ENCODE measurements at places on chromosomes 12 and 14. TPM values are rescaled to one million over a fixed set of nuclear protein-coding genes. Genes with fewer than 3 reads are reported as not detected.
A peak's percentile ranks its signal among the peaks of the same experiment; 100 is the strongest.

DNA sequence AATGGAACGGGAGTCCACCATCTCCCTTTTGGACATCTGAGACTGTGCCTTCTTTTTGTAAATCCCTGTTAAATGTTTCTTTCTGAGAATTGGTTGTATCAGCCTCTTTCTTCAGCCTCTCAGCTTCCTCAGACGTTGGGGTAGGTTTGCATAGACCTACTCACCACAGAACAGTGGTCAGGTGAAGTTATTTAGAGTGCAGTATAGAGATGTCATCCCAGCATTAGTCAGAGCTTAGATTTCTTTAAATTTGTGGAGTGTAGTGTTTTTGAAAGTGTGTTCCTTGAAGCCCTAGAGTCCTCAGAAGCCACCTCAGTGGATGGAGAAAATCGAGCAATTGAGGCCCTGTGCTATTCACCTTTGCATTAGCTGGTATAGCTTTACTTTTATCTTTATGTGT, 8.9 kb upstream of the EEA1 start:
- no peak for DNase-seq
- no peak overlapping the region for H3K4me3 ChIP-seq
- no peaks in the 10 kb centered on the region for H3K27me3 ChIP-seq
- H3K4me1 ChIP-seq: no peaks in the 10 kb centered on the region
- H3K36me3 ChIP-seq: no peaks in the 10 kb centered on the region

- no peaks in the 10 kb centered on the region for H3K36me3 ChIP-seq
- no peak overlapping the region for H3K27ac ChIP-seq
- peaks cover 6% of the 10 kb centered on the region for H3K27me3 ChIP-seq
- no peak for DNase-seq
- H3K4me3 ChIP-seq: no peak overlapping the region
Measured at GRCh38 chr12:109822951-109823411, 10.2 kb downstream of the TRPV4 start.

DNA sequence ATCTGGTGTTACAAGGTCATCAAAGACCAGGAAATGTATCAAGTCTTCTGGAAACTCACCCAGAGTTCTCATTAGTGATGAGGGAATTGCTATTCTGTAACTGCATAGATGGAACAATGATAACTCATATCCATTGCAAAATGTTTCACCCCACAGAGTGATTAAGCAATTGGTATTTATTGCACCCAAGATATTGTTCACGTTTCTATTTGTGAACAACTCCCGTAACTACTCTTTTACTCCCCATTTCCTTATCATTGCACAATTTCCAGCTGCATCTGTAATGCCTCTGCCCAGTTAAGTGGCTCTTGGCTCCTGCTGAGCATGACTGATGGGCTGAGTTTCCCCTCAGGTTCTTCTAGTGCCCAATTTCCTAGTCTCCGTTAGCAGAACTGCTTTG, 108.7 kb upstream of the PRICKLE1 start:
- no peaks in the 10 kb centered on the region for H3K36me3 ChIP-seq
- H3K4me3 ChIP-seq: no peak overlapping the region
- H3K27me3 ChIP-seq: no peaks in the 10 kb centered on the region
- no peak overlapping the region for H3K27ac ChIP-seq

DNA sequence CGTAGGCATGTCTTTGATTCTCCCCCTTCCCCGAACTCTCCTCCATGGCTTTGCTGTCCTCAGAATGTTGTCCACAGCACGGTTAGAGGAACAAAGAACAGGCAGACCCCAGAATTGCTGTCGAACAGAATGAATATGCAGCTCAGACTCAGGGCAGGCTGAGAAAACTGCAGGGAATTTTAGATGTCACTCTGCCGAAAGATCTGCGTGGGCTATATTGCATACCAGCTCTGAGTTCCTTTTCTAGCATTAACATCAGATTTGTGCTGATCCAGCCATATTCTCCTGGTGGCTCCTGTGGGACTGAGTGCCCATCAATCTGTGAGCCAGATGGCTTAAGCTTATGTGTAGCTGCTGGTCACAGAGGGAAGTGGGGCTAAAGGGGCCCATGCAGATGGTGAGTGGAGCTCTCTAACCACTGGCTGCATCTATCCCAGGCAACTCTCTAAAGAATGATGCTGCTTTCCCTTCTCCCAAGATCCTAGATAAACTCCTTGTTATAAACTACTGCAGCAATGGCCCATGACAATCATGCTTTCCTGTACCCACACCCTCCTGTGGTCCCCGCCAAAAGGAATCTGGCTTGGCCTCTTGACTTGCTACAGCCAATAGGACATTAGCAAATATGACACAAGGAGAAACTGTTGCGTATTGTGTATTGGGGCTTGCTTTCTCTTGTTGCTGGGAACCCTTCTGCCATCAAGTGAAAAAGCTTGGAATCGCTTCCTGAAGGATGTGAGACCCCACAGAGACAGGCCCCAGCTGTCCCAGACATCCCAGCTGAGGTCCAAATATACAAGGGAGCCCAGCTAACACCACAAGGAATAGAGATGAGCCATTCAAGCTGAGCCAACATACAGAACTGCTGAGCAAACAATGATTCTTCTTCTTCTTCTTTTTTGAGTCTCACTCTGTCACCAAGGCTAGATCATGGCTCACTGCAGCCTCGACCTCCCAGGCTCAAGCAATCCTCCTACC, 101.3 kb downstream of the FOXN3 start:
- H3K4me1 ChIP-seq: peaks cover 51% of the 10 kb centered on the region
- DNase-seq: peak; percentile 54
- peak overlapping the region; percentile 79 for H3K4me3 ChIP-seq
- H3K27ac ChIP-seq: peak overlapping the region; percentile 97

- H3K4me3 ChIP-seq: no peak overlapping the region
- DNase-seq: no peak
- H3K27ac ChIP-seq: no peak overlapping the region
- peaks cover 6% of the 10 kb centered on the region for H3K27me3 ChIP-seq
- H3K4me1 ChIP-seq: no peaks in the 10 kb centered on the region
Measured at GRCh38 chr12:122927756-122928403, 32.0 kb upstream of the VPS37B start.

GRCh38 chr12:76518699-76519098, 40.9 kb downstream of the OSBPL8 start:
- no peak overlapping the region for H3K4me3 ChIP-seq
- no peak overlapping the region for H3K27ac ChIP-seq
- H3K4me1 ChIP-seq: peaks cover 8% of the 10 kb centered on the region
- H3K27me3 ChIP-seq: no peaks in the 10 kb centered on the region

DNA sequence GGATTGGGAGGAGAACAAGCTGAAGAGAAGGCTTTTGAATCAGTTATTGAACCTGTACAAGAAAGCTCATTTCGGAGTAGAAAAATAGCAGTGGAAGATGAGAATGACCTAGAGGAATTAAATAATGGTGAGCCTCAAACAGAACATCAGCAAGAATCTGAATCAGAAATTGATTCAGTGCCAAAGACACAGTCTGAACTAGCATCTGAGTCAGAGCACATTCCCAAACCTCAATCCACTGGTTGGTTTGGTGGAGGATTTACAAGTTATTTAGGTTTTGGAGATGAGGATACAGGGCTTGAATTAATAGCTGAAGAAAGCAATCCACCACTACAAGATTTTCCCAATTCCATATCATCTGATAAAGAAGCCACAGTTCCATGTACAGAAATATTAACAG, 13.5 kb downstream of the MIA2 start:
- no peak overlapping the region for H3K4me3 ChIP-seq
- H3K27ac ChIP-seq: no peak overlapping the region
- H3K27me3 ChIP-seq: no peaks in the 10 kb centered on the region
- no peaks in the 10 kb centered on the region for H3K36me3 ChIP-seq
- no peaks in the 10 kb centered on the region for H3K4me1 ChIP-seq

GRCh38 chr12:21546716-21547115, 20.6 kb downstream of the SPX start:
- no peaks in the 10 kb centered on the region for H3K27me3 ChIP-seq
- DNase-seq: no peak
- H3K4me1 ChIP-seq: no peaks in the 10 kb centered on the region
- no peaks in the 10 kb centered on the region for H3K36me3 ChIP-seq
- H3K27ac ChIP-seq: no peak overlapping the region

GRCh38 chr12:70367258-70368141, 1.4 kb downstream of the KCNMB4 start:
- H3K36me3 ChIP-seq: peaks cover 12% of the 10 kb centered on the region
- H3K4me3 ChIP-seq: peak overlapping the region; percentile 94
- DNase-seq: no peak

GRCh38 chr12:48828841-48829575, 10.7 kb downstream of the CACNB3 start:
- no peaks in the 10 kb centered on the region for H3K4me1 ChIP-seq
- H3K27ac ChIP-seq: peak overlapping the region; percentile 28

- peaks cover 8% of the 10 kb centered on the region for H3K27me3 ChIP-seq
- no peak for DNase-seq
- no peak overlapping the region for H3K27ac ChIP-seq
- no peak overlapping the region for H3K4me3 ChIP-seq
- peaks cover 16% of the 10 kb centered on the region for H3K36me3 ChIP-seq
Measured at GRCh38 chr12:104825408-104825807, 132.7 kb downstream of the SLC41A2 start.

GRCh38 chr12:22541496-22542155, 2.7 kb downstream of the C2CD5 start:
- H3K4me3 ChIP-seq: peak overlapping the region; percentile 89
- DNase-seq: no peak
- peak overlapping the region; percentile 40 for H3K27ac ChIP-seq

GRCh38 chr14:93984987-93985410, 8.6 kb upstream of the ASB2 start:
- H3K27me3 ChIP-seq: peaks cover 6% of the 10 kb centered on the region
- DNase-seq: peak; percentile 69
- H3K36me3 ChIP-seq: no peaks in the 10 kb centered on the region
- H3K4me1 ChIP-seq: peaks cover 21% of the 10 kb centered on the region

SLC7A7 gene
- 1.7 TPM for total RNA-seq

FAM222A gene
- total RNA-seq: 18.1 TPM

PTPRR gene
- 0.34 TPM for total RNA-seq

MSRB3 gene
- total RNA-seq: 1.6 TPM

NID2 gene
- 2.6 TPM for total RNA-seq
